ENCODE measurements at places on chromosomes 11 and 22.

DNA sequence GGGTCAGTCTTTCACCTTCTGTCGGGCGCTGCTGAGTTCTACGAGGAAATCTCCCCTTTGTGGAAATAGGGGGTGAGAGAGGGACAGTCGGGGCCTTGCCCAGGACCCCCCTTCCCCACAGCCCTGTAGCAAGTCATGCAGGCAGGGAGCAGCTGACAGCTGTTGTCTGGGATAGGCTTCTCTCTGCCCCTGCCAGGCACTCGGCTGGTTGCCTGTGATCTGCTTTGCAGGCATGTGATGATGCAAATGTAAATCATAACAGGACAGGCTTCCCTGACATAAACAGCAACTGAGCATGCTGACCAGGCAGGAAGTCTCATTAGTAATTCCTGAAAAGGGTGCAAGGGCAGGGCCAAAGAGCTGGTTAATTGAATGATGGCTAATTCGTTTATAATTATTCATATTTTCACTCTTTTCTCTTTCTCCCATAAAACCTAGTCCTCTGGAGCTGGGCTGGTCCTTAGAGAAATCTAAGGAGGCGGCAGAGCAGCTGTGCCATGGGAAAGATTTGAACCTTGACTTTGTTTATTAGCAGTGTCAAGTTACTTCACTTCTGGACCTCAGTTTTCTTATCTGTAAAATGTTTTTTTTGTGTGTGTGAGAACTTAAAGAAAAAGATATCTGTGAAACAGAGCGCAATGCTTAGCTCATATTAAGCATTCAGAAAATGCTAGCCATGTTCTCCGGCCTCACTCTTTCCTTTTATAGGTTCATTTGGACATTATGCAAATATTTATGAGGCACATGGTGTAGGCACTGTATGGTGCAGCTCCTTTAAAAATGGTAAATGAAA is 129.7 kb downstream of the LDLRAD3 start:
- DNase-seq: no peak

DNA sequence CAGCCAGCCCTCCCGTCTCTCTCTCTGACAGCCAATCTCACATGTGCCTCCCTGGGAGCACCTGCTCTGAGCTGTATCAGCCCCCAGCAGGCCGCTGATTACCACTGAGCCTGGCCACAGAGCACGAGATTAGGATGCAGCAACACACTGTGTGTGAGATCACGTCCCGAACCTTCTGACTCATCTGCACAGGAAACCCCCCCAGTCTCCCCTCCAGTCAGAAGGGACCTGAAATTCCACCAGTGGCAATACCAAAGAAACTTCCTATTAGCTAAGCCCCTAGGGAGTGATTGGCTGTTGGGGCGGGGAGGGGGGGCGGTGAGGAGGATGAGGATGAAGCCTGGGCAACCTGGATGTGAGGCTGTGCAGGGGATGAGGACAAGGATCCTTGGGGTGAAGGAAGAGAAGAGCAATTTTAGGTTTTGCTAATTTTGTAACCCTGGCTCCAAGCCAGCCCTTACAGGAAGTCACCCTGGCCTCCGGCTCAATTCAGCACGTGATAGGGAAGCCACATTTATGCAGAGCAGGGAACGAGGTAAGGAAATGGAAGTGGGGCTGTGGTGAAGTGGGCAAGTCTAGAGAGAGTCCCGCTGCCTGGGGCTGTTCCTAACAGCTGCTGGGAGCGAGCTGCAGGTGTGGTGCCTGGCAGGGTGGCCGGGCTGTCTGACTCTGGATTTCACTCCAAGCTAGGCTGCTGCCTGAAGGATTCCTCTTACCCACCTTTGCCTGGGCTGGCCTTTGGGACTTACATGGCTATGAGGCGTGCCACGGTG is 1.9 kb downstream of the SLC43A3 start:
- peak; percentile 89 for DNase-seq

DNA sequence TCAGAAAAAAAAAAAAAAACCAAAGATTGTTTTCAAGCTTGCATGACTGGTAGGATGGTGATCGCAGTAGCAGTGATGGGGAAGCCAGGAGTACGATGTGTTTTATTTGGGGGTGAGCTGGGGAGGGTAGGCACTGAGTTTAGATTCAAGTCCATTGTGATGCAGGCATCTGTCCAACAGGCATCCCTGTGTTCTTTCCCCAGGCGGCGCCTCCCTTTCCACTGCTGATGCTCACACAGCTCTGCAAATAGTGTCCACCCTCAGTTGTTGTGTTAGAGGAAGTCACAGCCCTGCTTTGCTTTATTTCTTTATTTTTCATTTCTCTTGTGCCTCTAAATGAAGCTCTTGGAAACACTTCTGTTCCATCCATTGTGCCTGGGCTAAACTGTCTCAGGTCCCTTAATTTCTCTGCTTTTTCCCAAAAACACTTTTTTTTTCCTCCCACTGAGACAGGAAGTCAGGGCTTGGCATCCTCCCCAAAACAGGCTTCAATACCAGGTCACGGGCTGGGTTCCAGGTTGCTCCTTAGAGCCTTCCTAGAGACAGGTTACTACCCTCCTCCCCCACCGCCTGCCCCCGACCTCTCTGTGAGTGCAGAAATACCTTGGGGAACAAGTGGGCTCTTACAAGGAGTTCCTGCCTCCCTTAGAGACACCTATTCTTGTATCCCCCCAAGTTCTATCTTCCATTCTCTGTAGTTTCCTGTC is 38.6 kb upstream of the HSPA8 start:
- no peak for DNase-seq

DNA sequence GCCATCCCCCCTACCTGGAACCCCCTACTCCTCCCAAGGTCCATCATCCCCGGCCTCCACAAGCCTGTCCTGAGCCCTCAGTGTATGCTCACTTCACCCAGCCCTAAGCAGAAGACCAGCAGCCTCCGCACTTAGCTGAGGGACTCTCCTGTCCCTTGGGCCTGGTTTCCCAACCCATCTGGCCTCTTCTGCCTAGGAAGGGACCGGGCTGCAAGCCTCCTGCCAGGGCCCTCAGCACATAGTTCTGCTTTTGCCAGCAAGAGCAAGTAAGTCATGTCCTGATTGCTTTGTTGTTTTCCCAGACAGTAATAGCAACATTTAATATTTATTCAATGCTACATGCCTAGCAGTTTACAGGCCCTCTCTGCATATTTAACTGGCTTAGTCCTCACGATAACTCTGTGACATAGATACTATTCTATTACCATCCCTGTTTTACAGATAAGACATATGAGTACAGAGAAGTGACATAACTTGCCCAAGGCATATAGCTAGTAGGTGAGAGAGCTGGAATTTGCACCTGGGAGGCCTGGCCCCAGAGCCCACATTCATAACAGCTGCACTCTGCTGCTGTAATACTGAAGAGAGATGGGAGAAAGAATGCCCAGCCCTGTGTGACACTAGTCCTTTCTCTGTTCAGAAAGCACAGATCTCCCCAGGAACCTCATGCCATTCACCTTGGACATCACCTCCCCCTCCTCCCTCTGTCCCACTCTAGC is 139.2 kb downstream of the PARVA start:
- no peak for DNase-seq

- DNase-seq: peak; percentile 45
These were observed 11.4 kb upstream of the BARX2 start for GRCh38 chr11:129364143-129364654.

DNA sequence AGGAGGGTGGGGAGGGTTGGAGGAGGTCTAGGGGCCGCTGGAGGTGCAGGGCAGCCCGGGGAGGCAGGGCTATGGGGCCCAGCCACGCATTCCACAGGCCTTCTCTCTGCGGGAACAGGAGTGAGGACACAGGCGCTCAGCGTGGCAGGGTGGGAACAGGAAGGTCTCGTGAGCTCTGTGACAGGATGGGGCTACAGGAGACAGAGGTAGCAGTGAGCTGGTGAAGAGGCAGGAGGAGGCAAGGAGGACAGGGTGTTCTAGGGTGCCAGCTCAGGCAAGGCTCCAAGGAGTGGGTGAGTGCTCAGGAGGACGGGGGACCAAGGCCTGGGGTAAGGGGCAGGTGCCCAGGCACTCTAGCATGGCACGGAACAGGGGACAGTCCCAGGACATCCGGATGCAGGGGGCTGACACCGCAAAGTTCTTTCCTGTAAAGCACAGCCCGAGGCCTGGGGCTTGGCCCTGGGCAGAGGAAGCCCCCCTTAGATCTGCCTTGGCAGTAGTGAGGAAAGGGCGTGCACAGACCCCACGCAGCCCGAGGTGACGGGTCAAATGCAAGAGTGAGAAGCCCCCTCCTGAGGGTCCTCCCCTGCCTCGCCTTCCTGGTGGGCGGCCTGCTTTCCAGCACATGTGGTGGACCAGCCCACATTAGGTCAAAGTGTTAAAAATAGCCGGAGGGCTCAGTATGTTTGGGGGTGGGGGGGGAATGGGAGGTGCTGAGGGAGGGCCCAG is 4.7 kb upstream of the NEAT1 start:
- no peak for DNase-seq

- peak; percentile 75 for DNase-seq
These were observed 217.0 kb downstream of the DYNC2H1 start for GRCh38 chr11:103326070-103326794.

- DNase-seq: no peak
These were observed 104.3 kb downstream of the GGTLC2 start for GRCh38 chr22:22748756-22749155.

DNA sequence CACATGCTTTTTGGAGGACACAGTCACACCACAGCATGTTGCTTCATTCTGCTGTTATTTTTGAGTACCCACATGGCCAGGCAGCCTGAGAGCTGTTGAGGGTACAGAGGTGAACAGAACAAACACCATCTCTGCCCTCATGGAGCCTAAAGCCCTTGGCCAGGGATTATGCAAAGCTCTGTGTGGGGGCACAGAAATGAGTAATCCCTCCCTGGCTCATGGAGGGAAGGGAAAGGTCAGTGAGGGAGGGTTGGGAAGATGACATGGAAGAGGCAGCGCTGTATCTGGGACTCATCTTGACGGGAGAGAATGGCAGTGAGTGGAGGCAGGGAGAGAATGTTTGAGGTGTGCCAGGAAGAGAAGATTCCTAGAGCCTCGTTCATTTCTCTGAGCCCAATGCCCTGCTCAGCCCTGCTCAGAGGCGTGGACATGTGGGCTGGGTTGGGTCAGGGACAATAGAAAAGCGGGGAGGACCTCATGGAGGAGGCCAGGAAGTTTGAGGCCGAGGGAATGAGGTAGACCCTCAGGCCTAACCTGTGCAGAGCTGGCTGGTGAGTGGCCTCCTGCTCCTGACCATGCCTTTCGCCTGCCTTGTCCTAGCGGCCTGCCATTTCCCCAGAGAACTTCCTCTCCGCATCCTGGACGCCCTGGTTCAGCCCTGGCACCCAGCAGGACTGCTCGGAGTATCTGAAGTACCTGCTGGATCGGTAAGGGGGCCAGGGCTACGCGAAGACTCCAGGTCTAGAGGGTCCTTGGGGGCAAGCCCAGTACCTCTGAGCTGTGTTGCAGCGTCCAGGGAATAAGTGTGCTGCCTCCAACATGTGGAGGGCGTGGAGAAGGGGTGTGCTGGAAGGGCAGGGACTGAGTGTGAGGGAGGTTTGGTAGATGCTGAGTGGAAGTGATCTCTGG is 19.8 kb downstream of the USP35 start:
- no peak for DNase-seq

DNA sequence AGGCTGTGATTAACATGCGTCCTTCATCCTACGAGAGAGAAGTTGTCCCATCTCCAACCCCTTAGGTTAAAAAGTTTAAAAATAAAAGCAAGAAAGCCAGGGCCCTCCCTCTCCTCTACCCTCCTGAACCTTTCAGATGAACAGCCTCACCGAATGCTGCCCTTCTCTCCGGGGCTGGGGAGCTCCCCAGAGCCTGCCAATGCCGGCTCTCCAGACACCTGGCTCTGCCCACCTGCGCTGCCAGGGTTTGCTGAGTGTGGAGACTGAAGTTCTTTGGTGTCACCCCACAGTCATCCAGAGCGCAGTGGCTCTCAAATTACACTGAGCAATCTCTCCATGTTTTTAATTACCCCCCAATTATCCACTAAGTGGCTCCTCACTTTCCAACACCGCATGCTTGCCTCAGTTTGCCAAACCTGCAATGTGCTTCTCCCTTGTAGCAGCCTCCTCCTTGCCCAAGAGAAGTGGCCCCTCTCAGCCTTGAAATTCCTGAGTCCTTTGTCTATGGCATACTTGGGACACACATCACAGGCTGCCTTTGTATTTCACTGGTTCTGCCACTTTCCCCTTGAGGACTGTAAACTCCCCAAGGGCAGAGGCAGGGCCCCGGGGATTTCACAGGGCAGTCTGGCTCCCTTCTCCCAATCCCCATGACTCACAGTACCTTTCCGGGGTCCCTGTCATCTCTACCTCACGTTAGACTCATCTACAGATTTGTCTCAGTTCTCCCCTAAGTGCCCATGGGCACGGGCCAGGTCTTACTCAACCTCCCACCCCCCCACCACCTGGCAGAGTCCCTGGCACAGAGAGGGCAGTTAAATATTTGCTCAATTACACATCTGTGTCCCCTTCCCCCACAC is 2.0 kb downstream of the MYH9 start:
- no peak for DNase-seq

- DNase-seq: no peak
These were observed 58.1 kb downstream of the MIAT start for GRCh38 chr22:26715392-26715936.

GRCh38 chr11:23688835-23689234 is 808.0 kb upstream of the LUZP2 start:
- no peak for DNase-seq

GRCh38 chr11:87036756-87037449 is 831 bp upstream of the TMEM135 start:
- no peak for DNase-seq

GRCh38 chr11:2870969-2871680 is 14.4 kb downstream of the CDKN1C start:
- DNase-seq: no peak

DNA sequence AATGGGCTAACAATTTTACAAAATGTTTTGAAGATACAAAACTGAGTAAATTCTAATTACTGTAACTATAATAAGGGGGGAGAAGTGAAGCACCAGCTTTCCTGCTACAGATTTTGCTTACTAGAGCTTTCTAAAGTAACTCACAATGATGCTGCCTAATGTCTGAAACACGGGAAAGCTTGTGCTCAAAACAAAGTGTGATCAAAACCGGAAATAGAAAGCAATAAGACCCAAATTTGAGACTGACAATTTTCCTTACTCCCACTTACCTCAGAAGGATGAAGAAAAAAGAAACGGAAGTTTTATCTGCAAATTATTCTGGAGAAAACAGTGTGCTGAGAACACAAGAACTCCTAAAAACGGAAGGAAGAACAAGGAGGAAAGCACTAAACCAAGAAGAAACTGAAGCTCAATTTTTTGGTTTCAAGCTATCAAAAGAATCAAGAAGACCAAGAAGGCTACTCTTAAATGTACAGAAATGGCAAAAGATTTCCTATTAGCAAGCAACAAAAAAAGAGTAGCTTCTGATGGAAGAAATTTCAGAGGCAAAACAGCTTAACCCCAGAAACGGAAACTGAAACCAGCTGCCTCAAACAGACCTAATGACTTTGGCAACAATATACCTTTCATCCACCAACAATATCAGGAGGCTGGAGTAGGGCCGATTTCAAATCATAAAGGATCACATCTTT is 33.4 kb downstream of the AMBRA1 start:
- no peak for DNase-seq

Measured in SK-N-MC (cell line).